Regular cardiac myocyte (primary cell): ENCODE measurements at places on chromosomes 6 and 20. TPM values are rescaled to one million over a fixed set of nuclear protein-coding genes. Genes with fewer than 3 reads are reported as not detected.

The LRRN4 gene
- total RNA-seq = 0.28 and 0.38 TPM in 2 replicates

The MTHFD1L gene
- total RNA-seq = 72.9 and 86.8 TPM in 2 replicates

The HLA-DQB1 gene
- under 0.01 TPM in 1 of 2 replicates, not detected in the other for total RNA-seq

The AAR2 gene
- total RNA-seq = 20.0 and 22.4 TPM in 2 replicates

The MCHR2 gene
- not detected in 2 replicates for total RNA-seq

The TFAP2B gene
- under 0.01 TPM in 2 replicates for total RNA-seq

The CAGE1 gene
- total RNA-seq = under 0.01 TPM in 2 replicates

The SPEF1 gene
- under 0.01 and 0.19 TPM in 2 replicates for total RNA-seq

The C6orf58 gene
- 0.19 TPM in 1 of 2 replicates, not detected in the other for total RNA-seq

The SNX21 gene
- total RNA-seq = 33.4 and 44.0 TPM in 2 replicates
